Stimulated activated CD4-positive, alpha-beta T cell treated with anti-CD3 and anti-CD28 coated beads, Interleukin-1b, Interleukin-23, amount 100 ng/mL, for 1 hour (primary cell): ENCODE measurements at places on chromosomes 2 and 18.

- DNase-seq: no peak
Observed at GRCh38 chr2:131042148-131042775, 51.0 kb downstream of the FAM168B start.

DNA sequence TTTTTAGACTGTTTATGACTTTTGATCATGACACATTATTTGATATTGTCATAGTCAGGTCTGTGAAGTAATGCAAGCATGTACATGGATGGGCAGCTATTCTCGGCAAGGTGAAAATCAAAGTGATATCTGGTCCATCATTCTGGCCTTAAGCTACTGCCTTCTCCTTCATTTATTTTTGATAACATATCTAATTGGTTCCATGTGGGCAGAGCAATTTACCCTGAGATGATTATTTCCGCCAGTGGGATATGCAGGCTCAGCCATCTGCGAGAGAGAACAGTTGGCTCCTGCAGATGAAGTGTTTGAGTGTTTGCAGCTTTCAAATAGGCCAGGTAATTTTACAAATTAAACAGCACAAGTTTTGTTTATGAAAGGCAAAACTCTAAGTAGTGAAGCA lies 116.4 kb downstream of the LYPD6 start:
- no peak for DNase-seq

- DNase-seq: no peak
Observed at GRCh38 chr2:37388074-37388473, 43.6 kb downstream of the QPCT start.

- no peak for DNase-seq
Observed at GRCh38 chr2:174009488-174010223, 44.5 kb upstream of the SP3 start.

DNA sequence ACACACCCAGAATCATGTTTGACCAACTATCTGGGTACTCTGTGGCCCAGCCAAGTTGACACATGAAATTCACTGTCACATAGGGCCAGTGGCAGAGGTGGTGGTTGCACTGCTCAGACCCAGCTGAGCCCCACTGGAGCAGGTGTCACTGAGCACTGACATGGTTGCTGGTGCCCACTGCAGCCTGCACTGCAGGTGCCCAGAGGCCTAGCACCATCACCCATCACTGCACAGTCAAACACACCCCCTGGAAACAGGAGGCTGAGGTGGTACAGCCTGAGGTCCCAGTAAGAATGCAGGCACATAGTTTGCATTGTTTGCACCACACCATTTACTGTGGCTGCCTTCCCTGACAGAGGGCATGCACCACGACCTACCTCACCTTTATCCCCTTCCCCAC lies 278.7 kb upstream of the MGAT5 start:
- DNase-seq: no peak

GRCh38 chr2:23618265-23618664 lies 233.3 kb downstream of the KLHL29 start:
- DNase-seq: no peak

- no peak for DNase-seq
Observed at GRCh38 chr2:232280341-232280740, 98.2 kb upstream of the ALPP start.

GRCh38 chr2:40760071-40760666 lies 308.3 kb upstream of the SLC8A1 start:
- DNase-seq: no peak

- no peak for DNase-seq
Observed at GRCh38 chr2:241270531-241270930, 44.9 kb downstream of the HDLBP start.

- no peak for DNase-seq
Observed at GRCh38 chr2:174074831-174075230, 109.7 kb upstream of the SP3 start.

DNA sequence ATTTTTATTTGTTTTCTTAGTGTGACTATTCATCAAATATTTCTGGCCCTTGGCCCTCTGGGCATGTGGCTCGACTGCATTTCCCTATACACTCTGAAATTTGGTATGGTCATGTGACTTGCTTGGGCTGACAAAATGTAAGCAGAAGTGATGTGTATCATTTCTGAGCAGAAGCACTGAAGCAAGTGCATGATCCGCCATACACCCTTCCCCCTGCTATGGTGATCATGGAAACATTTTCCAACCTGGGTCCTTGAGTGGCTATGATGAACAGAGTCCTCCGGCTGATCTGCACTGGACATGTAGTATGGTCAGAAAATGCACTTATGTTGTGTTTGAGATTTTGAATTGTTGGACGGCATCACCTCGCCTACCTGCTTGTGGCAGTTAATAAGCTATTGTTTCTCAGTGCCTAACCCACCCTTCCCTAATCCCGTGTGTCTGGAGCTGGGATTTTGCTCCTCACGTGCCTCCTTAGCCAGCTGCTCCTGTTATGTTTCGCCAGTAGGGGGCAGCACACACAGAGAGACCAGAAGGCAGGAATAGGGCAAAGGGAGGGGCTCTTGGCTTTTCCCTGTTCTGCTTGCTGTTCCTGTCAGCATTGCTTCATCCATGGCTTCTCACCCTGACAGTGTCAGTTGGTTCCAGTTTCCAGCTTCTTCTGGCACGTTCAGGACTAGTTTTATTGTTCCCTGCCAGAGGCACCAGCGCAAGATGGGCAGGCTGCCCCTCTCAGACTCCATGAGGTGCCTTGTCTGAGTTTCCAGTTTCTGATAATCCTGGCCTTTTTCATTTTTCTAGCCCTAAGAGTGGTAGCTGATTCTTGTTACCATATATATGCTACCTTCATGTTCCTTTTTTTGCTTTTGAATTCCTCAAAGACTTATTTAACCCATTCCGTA lies 207.4 kb downstream of the ARL6IP6 start:
- no peak for DNase-seq

- DNase-seq: no peak
Observed at GRCh38 chr2:60695793-60696192, 60.3 kb upstream of the PAPOLG start.

DNA sequence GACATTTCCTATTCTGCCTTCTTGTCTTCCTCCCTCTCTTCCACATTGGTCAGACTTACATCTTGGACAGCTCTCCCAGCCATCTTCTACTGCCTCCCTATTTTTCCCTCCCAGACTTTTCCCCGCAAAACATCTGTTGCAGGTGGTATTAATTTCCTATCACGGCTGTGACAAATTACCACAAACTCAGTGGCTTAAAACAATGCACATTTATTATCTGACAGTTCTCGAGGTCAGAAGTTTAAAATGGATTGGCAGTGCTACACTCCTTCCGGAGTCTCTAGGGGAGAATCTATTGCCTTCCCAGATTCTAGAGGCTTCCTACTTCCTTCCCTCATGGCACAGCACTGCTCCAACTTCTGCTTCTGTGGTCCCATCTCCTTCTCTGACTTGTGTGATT lies 33.3 kb downstream of the STRADB start:
- no peak for DNase-seq

- no peak for DNase-seq
Observed at GRCh38 chr2:62920070-62920469, 130.6 kb upstream of the OTX1 start.

- no peak for DNase-seq
Observed at GRCh38 chr2:69755862-69756467, 14.0 kb downstream of the ANXA4 start.

- DNase-seq: no peak
Observed at GRCh38 chr2:161170958-161171932, 11.0 kb downstream of the TANK start.

- DNase-seq: no peak
Observed at GRCh38 chr18:70058916-70059315, 111.2 kb upstream of the CD226 start.

DNA sequence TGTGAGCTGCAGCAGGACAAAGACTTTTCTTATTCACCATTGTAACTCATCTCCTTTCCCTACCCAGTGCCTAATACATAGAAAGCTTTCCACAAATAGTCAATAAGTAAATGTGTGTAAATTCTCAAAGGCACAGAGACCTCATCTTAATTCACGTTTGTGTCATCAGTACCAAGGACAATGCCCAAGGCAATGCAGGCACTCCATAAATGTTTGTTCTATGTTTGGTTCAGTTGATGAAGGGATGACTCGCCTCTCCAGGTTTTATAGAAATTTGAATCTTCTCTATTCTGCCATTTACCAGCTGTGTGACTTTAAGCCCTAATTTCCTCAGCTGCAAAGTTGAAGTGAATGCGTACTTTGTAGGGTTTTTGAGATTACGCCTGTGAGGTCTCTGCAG lies 2.1 kb upstream of the MOGAT1 start:
- DNase-seq: no peak

DNA sequence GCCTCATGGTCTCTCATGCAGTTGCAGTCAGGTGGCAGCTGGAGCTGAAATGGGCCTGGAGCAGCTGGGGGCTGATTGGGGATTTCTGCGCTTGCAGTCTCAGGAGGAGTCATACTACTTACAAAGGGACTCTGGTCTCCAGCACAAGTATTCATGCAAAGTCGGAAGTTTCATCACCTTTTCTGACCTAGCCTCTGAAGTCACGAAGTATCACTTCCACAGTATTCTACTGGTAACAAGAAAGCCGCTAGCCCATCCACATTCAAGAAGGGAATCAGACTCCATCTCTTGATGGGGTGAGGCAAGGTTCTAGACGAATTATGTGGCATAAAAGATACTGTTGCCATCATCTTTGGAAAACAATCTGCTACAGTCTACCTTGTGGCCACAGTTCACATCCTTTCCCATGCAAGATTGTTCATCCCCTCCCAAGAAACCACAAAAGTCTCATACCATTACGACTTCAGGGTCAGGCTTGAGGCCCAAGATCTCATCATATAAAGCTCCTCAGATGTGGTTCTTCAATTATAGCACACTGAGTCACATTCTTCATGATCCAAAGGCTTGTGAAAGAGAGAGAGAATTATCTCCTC lies 95.3 kb downstream of the SMC6 start:
- no peak for DNase-seq

- DNase-seq: no peak
Observed at GRCh38 chr18:25237571-25238267, 114.2 kb downstream of the ZNF521 start.
